Right cardiac atrium (tissue), 5 donors: ENCODE measurements at places on chromosomes 12 and 14. TPM values are rescaled to one million over a fixed set of nuclear protein-coding genes. Genes with fewer than 3 reads are reported as not detected.

OVCH1 gene
- polyA plus RNA-seq = 0.07 TPM

NABP2 gene
- polyA plus RNA-seq = 19.1 TPM

OR6C75 gene
- not detected for polyA plus RNA-seq

ACOT6 gene
- not detected for polyA plus RNA-seq

PDE3A gene
- polyA plus RNA-seq = 29.9 TPM

KLRB1 gene
- polyA plus RNA-seq = 0.18 TPM

TSPAN19 gene
- polyA plus RNA-seq = 0.07 TPM

RASSF8 gene
- polyA plus RNA-seq = 13.0 TPM

GDF3 gene
- polyA plus RNA-seq = 0.32 TPM

GPRC5A gene
- 3.7 TPM for polyA plus RNA-seq

NUDT14 gene
- 31.4 TPM for polyA plus RNA-seq

CLEC9A gene
- polyA plus RNA-seq = not detected

SLC38A6 gene
- polyA plus RNA-seq = 5.4 TPM

TULP3 gene
- 10.5 TPM for polyA plus RNA-seq

KRT72 gene
- polyA plus RNA-seq = not detected

PRH2 gene
- polyA plus RNA-seq = not detected

LRP1 gene
- polyA plus RNA-seq = 55.0 TPM

CPNE6 gene
- 0.16 TPM for polyA plus RNA-seq

LBHD2 gene
- polyA plus RNA-seq = not detected

RD3L gene
- polyA plus RNA-seq = 39.6 TPM

HOXC13 gene
- polyA plus RNA-seq = not detected

AKAP3 gene
- 3.6 TPM for polyA plus RNA-seq

DCN gene
- polyA plus RNA-seq = 764 TPM

ACOT4 gene
- 0.63 TPM for polyA plus RNA-seq

PIP4K2C gene
- polyA plus RNA-seq = 8.7 TPM

EFS gene
- 6.2 TPM for polyA plus RNA-seq

PARPBP gene
- polyA plus RNA-seq = 0.43 TPM

SERPINA3 gene
- 114 TPM for polyA plus RNA-seq

A2M gene
- 165 TPM for polyA plus RNA-seq

SERPINA12 gene
- polyA plus RNA-seq = not detected

FOXN4 gene
- polyA plus RNA-seq = not detected

UBR7 gene
- polyA plus RNA-seq = 14.4 TPM

FZD10 gene
- polyA plus RNA-seq = 0.14 TPM

NFYB gene
- 36.6 TPM for polyA plus RNA-seq

IPO8 gene
- 7.8 TPM for polyA plus RNA-seq

MGP gene
- polyA plus RNA-seq = 841 TPM

C12orf42 gene
- not detected for polyA plus RNA-seq

SLC5A8 gene
- not detected for polyA plus RNA-seq

CLEC6A gene
- polyA plus RNA-seq = not detected

NKX2-1 gene
- polyA plus RNA-seq = not detected

ANO4 gene
- 0.23 TPM for polyA plus RNA-seq

TAS2R19 gene
- polyA plus RNA-seq = 0.57 TPM

RIN3 gene
- polyA plus RNA-seq = 7.5 TPM

KLRC2 gene
- 0.07 TPM for polyA plus RNA-seq

PLCZ1 gene
- 0.34 TPM for polyA plus RNA-seq

YAF2 gene
- polyA plus RNA-seq = 42.6 TPM
